Amniotic stem cell (primary cell): ENCODE measurements at places on chromosomes 5 and 9.

DNA sequence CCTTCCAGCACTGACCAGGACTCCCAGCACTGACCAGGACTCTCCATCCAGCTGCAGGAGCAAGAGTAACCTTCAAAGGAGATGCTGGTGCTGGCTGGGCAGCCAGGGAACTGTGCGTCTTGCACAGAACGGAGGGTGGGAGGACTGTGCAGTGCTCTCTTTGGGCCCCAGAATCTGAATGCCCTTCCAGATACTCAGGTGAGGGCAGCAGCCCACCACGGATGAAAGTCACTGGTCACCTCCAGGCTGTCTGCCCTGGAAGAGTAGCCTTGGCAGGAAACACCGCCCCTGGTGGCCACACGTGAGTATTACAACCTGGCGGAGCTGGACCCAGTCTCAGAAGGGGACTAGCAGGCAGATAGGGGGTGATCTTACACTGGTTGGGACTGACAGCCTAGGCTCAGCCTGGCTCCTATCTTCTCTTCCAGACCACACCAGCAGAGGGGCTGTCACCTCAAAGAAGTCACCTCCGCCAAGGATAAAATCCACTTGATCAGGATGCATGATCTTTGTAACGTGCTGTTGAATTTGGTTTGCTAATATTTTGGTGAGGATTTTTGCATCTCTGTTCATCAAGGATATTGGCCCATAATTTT lies 4.8 kb upstream of the SARDH start:
- DNase-seq, result peak; percentile 17

- no peak for DNase-seq
Observed at GRCh38 chr5:113600255-113600905, 86.9 kb downstream of the YTHDC2 start.

DNA sequence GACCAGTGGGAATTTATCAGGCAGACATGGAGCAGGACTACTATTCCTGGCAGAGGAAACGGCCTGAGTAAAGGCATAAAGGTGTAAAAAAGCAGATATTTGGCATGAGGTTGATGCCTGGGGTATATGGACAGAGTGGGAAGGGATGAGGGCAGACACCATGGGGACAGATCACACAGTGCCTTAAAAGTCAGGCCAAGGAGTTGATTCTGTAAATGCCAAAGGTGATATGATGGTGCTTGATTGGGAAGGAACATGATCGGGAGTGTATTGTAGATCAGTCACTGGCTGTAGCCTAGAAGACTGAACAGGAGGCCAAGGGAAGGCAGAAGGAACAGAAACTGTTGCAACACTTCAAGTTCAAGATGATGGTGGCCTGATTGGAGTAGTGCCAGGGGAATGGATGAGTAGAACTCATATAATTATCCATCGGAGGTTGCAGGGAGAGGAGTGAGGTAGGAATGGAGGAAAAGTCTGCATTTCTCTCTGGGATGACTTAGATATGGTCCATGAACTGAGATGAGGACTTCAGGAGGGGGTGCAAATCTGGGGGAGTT lies 594.3 kb upstream of the KLF4 start:
- no peak for DNase-seq

DNA sequence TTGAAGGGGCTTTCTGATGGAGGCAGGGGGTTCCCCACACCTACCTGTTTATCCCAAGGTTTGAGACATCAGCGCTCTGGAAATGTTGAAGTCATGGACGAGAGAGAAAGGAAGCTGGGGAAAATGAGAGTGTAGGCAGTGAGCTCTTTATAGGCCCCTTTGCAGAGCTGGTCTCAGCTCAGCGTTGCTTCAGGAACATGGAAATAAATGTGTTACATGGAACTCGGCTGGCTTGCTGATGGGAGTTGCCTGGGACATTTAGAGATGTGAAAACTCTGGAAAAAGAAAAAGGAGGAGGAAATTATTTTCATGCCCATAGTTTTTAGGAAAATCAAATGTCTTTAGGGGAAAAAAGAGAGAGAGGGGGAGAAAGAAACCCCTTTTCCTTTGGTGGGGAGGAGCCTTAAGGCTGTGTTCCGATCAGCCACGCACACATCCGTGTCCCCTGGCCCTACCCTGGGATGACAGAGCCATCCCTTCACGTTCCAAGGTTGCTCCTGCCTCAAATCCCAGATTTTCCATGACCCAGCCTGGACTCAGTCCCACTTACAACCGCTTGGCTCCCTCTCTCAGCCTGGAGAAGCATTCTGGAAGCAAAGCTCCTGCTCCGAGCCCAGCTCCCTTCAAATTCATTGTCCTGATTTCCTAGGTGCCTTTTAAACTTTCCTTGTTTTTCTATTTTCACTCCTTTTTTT lies 78.3 kb downstream of the COL27A1 start:
- no peak for DNase-seq

DNA sequence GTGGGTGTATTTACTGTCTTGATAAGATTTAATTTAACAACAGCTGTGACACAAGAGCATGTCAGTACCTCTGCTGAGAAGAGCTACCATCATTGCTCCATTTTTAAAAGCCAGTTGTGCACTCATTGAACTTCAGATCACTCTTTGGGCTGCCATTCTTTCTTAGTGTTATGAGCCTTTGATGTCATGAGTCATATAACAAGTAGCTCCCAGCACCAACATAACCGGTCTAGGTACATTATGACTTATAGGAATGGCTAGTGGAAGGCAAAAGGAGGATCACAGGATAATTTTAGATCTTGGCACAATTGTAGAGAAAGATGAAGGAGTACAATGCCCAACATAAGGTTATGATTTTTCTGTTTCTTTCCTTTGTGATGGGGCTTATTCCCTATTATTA lies 170.8 kb upstream of the FBN2 start:
- DNase-seq, result no peak

DNA sequence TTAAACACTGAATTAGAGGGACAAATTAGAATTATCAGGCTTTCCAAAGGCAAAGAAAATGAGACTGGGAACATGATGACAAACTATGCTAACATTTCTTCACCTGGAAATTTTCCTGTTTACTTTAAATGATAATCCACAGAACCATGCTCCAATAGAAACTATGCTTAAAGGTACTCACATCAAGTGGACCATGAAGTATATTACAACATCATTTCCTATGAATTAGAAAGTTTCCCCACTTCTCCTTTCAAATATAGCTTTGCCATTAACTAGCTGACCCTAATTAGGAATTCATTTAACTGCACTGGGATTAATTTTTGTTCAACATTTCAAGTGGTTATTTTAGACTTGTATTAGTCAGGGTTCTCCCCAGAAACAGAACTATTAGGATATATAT lies 81.4 kb downstream of the DTWD2 start:
- no peak for DNase-seq

GRCh38 chr9:133237035-133237731 lies 28.1 kb upstream of the OBP2B start:
- DNase-seq, result no peak

DNA sequence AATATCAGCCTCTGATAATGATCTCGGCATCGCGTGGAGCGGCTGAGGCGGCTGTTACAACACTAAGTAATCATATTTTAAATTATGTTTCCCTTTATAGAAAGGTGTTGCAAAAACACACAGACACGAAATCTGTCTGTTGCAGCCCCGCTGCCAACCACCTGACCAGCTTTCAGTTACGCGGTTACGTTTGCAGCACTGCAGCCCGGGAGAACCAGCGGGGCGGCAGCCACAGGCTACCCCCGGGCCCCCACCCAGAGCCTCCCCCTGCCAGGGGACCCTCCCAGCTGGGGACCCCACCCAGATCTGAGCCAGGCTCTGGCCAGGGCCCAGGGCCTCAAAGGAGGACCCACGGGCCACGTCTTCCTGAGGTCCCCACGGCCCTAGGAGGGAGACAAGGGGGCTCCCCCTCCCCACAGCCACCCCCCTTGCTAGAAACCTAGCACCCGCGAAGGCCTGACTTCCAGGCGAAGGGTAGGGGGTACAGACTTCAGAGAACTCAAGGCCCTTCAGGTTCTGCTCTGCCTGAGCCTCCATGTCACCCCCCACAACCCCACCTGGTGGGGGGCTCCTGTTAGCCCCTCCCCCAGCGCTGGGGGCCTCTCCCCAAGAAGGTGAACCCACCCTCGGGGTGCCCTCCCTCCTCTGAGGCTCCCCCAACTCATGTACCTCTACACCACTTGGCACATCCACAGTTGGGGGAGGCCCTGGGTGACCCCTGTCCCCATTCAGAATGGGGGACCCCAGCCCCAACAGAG lies 6.0 kb downstream of the NACC2 start:
- no peak for DNase-seq

DNA sequence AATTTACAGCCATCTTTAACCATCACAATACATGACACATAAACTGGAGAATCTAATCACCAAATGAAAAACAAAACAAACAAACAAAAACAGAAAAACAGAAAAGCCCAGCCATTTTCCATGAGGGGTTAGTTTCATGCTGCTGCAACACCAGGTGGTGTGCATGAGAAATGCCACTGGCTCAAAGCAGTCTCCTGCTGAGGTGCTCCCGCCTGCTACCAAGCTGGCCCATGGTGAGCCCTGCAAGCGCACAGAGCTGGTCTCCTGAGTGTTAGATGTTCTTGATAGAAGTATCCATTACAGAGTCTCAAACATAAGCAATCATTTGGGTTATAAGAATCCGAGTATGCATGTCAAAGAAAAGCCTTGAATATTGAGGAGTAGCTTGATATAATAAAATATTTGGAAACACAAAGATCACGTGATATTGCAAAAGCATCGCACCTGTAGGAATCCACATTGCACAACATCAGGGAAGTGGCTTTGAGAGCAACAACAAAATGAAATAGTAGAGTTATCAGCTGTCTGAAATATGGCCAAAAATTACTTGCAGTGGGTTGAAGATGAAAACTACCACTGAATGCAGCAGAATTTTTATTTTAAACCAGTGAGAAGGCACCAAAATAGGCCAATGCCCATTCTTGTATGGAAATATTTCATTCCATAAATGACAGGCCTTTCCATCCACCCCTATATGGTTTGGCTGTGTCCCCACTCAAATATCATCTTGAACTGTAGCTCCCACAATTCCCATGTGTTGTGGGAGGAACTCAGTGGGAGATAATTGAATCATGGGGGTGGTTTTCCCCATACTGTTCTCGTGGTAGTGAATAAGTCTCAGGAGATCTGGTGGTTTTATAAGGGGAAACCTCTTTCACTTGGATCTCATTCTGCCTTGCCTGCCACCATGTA lies 194.8 kb downstream of the SYK start:
- DNase-seq, result no peak

DNA sequence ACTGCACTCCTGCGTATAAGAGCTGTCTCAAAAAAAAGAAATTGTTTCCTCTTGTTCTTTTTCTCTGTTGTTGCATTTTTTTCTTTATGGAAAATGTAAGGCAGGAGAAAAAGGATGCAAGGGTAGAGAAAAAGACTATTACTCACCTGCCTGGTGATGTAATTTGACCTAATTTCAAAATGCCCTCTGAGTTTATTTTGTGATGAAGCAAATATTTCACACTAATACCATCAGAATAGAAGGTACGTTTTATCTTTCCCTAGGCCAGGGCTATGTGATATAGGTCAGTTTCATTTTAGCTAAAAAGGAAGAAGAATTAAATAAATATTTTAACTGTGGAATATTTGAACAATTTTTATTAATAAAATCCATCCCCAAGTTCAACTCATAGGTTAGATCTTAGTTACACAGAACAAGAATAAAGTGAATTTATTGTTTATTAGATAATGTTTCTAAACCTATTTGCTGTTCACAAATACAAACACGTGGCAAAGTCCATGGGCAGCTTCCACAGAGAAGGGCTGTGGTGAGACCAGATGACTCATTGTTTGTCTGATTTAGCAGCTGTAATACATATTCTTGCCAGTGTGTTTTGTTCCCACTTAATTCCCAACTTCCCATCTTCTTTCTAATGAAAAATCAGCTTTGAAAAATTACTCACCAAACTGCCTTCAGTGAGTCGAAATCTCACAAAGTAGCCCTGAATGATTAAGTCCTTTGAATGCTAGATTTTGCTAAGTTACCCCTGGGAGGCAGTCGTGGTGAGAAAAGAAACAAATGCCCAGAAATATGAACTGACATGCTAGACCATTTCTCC lies 52.8 kb upstream of the CCDC112 start:
- peak; percentile 80 for DNase-seq

- no peak for DNase-seq
Observed at GRCh38 chr5:68456756-68457217, 241.2 kb downstream of the PIK3R1 start.

- peak; percentile 27 for DNase-seq
Observed at GRCh38 chr9:100473276-100474081, 530 bp downstream of the TMEFF1 start.

DNA sequence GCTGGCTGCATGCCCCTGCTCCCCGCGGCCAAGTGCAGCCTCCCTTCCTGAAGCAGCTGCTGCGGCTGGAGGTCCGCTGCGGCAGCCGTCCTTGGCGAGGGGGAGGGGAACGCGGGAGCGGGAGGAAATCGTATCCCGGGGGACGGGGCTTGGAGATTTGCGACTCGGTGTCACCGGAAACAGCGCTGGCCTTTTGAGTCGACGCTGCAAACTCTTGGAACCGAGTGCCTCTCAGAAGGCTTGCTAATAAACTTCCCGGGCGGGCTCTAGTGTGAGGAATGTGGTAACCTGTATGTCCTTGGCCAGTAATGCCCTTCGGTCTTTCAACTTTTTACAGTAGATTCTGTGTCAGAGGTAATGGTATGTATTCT lies 82.7 kb downstream of the PTPDC1 start:
- peak; percentile 42 for DNase-seq

- DNase-seq, result no peak
Observed at GRCh38 chr9:108134486-108135128, 645.0 kb upstream of the KLF4 start.

GRCh38 chr9:105236261-105236660 lies 8.2 kb upstream of the SLC44A1 start:
- DNase-seq, result no peak

DNA sequence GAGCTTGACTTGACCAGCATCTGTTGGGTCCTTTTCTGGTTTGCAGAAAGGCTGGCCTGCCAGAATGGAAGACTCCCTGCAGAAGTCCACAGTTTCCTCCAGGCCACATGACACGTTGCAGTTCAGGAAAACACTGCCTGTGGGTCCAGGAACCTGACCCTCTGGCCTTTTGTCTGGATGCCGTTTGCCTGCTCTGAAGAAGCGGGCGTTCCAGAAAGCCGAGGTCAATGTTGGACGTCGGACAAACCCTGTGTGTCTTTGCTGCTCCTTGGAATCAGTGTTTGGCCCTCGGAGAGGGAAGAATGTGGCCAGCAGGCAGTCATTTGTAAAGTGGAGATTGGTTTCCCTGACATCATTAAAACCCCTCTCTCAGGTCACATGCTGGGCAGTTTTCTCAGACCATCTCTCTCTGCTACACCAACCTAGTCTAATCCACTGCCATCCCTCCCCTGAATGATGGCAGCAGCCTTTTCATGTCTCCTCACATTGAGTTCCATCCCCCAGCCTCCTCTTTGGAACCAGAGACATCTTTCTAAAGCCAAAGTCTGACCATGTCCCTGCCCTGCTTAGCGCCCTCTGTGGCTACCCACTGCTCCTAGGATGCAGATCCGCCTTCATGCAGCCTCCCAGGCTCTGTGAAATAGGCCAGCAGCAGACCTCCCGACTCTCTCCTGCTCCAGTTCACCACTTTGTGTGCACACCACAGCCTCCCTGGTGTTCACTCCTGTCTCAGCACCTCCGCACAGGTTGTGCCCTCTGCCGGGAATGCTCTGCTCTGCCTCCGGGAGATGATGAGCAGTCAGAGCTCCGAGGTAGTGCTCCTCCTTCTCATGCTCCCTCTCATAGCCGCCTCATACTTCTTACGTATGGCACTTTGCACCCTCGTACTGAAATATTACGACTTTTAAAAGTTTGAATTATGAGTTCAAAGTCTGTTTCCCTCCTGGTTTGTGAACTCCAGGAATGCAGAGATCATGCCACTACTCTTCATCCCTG lies 75.6 kb downstream of the RALGPS1 start:
- DNase-seq, result no peak
